Stimulated activated naive CD4-positive, alpha-beta T cell (primary cell): ENCODE measurements at places on chromosomes 3 and 15.

DNA sequence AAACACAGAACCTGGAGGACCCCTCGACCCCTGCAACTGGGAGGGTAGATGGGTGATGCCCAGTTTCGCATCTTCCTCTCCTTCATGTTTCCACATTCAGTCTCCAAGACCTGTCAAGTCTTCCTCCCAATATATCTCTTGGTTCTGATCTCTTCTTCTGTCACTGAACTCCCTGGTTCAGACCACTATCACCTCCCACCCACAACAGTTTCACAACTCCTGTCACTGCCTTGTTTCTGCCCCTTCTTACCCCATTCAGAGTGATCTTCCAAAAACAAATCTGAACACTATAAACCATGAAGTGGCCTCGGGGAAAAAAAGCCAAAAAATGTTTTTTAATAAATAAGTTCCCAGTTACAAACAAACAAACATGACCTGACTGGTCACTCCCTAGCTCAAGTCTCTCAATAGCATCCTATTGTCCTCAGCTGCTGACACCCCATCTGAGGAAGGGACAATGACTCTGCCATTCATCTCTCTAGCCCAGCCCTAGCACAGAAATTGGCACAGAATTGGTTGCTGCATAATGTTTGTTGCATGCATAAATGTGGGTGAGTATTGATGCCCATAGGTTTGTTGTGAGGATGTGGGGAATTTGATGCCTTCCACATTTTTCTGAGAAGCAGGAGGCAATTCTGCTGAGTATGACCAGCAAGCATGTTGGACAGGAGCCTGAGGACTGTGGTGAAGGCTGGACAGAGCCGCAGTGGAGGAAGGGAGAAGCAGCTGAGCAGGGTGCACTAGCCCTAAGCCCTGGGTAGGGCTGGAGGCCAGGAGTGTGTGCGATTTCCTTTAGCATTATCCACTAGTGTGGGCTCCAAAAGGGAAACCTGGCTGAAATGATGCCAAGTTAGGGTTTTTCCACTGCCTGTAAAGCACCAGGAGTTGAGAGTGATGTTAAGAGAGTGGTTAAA is 12.2 kb upstream of the XYLB start:
- no peak for DNase-seq

- no peak for DNase-seq
Measured at GRCh38 chr3:172224560-172225214, 185.3 kb downstream of the FNDC3B start.

GRCh38 chr15:41872166-41872747 is 21.6 kb downstream of the SPTBN5 start:
- no peak for DNase-seq

DNA sequence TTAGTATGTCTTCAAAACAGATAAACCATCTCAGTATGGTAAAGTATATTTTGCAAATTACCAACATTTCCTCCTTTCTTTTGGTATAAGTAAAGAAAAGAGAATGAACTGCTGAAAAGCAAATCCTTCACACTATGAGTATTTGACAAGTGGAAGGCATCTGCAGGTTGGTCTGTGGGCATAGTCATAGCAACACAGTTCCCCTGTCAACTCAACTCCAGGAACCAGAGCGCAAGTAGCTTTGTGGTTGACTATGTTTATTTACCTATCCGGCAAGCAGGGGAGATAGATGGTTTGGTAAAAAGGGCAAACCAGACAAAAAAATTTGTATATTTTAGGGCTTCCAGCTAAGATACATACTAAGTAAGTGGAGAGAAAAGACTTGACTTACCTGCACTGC is 88.3 kb upstream of the PPIB start:
- no peak for DNase-seq

DNA sequence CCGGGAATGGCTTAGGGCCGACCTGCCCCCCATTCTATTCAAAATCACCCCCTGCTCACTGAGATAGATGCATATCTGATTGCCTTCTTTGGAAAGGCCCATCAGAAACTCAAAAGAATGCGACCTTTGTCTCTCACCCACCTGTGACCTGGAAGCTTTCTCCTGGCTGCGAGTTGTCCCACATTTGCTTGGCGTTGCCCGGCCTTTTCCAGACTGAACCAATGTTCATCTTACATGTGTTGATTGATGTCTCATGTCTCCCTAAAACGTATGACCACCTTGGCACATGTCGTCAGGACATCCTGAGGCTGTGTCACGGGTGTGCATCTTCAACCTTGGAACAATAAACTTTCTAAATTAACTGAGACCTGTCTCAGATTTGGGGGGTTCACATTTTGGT is 3.4 kb upstream of the MUC20 start:
- DNase-seq = no peak

DNA sequence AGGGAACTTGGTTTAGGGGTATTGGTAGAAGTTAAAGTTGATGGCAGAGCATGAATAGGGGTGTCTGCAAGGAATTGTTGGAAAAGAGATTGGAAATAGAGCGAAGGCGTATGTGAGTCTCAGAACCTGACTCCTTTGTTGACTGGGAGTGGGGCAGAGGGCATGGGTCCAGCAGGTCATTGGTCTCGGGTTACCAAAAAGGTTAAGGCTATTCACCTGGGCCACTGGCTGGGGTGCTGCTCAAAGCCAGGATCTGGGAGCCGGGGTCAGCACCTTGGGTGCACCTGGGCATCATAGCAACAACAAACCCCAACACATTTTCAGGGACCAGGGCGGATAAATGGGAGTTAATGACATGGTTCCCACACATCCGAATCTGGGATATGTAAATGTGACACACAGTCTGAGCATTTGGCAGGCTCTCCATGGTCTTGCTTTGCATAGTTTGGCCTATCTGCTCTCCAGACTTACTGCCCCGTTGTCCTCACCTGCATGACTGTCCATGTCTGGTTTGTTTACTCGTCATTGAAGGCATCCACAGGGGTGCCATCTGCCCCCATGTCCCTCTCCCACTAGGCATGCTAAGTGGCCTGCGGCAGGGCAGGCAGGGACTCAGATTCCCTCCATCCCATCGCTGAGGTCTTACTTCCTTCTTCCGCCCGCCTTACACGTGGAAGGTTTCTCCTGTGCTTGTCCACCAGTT is 10.1 kb downstream of the KLF13 start:
- DNase-seq = no peak

GRCh38 chr3:58404396-58404795 is 29.2 kb downstream of the PDHB start:
- no peak for DNase-seq

DNA sequence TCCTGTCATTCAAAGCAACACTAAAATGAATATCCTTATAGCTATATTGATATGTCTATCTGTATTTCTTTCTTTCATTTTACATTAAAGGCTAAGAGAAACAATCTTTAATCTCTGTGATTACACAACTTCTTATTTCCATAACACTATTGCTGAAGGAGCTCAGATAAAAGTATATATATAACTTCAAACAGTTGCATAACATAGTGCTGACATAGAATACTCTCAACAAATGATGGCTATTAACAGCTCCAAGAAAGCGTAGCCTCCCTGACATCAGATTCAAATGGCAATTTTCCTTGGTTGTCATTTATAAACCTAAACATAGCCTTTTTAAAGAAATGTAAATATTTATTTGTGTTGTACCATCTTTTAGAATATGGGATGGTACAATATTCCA is 116.6 kb upstream of the PTPRG start:
- no peak for DNase-seq

DNA sequence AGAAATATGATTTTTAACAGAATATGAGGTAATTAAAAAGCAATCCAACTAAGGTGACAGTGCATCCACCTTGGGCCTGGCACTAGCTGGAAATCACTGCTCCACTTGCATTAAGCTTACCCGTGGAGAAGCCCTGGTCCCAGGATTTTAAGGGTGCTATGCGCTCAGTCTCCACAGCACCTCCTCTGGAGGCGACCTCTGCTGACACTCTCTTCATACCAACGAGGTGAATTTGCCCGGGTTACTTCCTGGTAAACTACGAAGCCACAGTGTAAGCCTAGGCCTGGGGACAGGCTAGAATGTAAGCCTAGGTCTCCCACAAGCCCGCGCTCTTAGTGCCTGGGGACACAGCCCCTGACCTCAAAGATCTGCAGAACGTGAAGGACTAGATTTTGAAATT is 793 bp downstream of the APOD start:
- no peak for DNase-seq

DNA sequence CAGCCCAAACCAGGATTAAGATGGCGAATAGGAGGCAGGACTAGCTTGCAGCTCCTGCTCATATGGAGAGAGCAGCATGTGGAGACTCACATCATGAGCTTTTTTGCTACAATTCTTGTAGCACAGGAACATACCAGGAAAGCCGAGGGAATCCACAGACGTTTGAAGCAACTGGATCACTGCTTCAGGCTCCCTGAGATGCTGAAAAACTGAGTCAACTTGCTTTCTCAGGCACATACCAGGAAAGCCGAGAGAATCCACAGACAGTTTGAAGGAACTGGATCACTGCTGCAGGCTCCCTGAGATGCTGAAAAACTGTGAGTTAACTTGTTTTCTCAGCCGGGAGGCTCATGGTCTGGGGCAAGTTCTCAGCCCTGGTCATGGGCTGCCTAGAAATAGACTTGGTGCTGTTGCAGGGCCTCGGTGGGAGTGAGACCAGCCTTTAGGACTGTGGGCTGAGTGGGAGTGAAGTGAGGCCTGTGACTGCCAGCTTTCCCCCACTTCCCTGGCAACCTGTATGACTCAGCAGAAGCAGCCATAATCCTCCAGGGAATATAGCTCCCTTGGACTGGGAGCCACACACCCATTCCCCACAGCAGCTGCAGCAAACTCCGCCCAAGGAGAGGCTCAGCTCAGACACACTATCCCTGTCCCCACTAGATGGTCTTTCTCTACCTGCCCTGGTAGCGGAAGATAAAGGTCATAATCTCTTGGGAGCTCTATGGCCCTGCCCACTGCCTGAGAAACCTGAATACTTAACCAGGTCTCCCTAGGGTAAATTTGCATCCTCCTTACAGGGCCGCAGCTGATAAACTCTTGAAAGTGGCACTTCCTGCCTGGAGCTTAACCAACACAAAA is 51.9 kb upstream of the PFN2 start:
- no peak for DNase-seq

GRCh38 chr3:184351511-184352148 is 9.8 kb downstream of the CLCN2 start:
- DNase-seq = no peak

- DNase-seq = no peak
Measured at GRCh38 chr3:165259541-165260193, 63.5 kb upstream of the SLITRK3 start.

GRCh38 chr15:65207280-65207840 is 3.9 kb downstream of the CILP start:
- no peak for DNase-seq

GRCh38 chr3:169295912-169296570 is 367.5 kb downstream of the MECOM start:
- no peak for DNase-seq
